ENCODE measurements at places on chromosomes 2 and 18.

- no peak for DNase-seq
Observed at GRCh38 chr2:113005030-113005509, at the start of gene IL36A. IL36A (plus strand) TSS chr2:113005459; CDS start chr2:113005872, 413 bp downstream.

- no peak for DNase-seq
Observed at GRCh38 chr2:45990131-45990530, 307.1 kb upstream of the EPAS1 start.

- DNase-seq = no peak
Observed at GRCh38 chr18:55435592-55435991, 152.4 kb downstream of the TCF4 start.

DNA sequence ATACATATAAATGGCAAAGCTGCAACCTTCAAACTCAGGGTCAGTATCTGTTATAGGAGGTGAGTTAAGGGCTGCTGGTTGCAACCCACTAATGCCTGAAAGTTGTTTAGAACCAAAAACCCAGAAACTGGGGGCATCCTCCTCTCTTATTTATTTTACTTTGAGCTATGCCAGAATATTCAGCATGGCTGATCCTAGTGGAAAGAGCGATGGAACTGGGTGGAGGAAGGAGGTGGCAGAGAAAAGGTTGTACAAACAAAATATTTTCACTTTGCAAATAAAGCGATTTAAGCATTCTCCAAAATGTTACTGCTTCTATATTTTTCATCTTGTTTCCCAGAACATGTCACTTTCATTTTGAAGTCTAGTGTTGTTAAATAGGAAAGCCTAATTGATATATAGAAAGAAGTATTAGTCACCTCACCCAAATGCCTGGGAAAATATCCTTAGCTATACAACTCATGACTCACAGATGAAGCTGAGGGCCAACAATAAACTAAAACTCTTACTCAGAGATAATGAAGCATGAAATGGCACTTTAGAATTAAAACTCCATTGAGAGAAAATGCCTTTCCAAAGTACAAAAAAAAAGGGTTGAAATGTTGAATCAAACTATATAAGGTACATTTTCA, 251.4 kb upstream of the UBE2E3 start:
- DNase-seq = no peak

- no peak for DNase-seq
Observed at GRCh38 chr2:112648081-112648480, 2.3 kb downstream of the SLC20A1 start.

DNA sequence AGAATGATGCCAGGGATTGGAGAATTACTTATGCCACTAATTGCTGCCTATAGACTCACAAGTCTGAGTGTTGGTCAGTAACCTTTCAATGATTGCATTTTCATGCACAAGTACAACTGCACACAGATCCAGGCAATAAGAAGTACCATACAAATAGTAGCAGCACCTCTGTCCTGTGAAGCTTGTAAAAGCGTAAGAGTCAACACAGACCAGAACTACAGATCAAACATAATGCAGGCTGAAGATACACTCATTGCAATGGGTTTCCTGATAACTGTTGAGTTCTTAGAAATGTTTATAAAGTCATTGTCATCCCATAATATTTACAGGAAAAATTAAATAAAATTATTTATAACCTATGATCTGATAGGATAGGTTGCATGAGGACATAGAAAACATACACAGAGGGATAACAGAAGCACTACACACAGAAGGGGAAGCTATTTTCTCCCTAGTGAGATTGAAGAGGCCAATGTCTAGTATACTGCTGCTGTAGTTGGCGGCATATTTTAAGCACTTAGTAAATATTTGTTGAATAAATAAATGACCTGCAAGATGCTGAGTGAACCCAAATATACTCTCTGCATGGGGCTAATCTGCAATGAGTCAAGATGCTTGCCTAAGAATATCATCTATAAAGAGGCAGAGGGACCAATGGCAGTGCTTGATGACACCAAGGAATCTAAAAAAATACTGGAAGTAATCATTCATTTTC, 5.7 kb upstream of the PIK3C3 start:
- DNase-seq = no peak

DNA sequence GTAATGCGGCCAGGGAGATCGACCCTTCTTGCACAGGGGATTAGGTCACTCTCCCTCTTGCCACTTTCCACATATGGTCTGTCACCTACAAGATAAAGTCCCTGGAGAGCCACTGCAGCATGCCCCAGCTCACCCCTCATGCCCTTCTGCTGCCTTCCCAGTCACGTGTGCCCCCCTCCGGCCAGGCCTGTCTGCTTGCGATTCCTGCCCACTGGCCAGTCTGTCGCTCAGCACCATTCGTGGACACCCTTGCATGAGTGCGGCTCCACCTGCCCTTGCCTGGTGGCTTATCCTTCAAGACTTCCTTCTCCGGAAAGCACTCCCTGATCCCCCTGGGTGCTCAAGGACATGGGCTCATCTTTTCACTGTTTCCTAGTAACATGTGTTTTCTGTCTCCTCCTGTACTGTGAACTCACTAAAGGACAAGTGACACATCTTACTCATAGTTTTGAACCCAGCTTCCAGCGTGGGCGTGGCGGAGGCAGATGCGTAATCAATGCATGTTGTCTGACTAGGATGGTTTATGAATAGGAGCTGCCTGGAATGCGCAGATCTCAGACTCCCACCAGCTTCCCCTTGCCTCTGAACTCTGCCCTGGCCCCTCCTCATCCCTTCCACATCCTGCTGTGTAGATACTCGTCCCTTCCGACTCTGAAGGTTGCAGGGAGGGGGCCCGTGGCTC, 7.8 kb upstream of the NT5DC4 start:
- DNase-seq = no peak

- DNase-seq = peak; percentile 9
Observed at GRCh38 chr2:46805401-46805951, 110.1 kb downstream of the MCFD2 start.

GRCh38 chr2:104849618-104850141, 4.2 kb upstream of the POU3F3 start:
- peak; percentile 45 for DNase-seq

DNA sequence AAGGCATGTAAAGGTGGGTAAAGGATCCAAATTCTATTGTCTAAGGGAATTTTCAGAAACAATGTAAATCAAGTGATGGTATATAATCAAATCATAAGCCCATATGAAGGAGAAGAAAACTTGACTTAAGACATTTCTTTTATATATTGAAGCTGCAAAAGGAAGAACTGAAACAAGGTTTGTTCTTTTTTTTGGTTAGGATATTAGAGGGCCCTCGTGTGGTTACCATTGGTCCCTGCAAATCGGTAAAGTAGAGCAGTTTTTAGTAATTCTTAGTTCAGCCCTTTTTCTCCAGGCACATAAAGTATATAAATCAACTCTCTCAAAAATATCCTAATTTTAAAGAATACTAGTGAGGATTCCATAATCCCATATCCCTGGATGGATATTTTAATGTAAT, 105.6 kb upstream of the STK17B start:
- peak; percentile 64 for DNase-seq

DNA sequence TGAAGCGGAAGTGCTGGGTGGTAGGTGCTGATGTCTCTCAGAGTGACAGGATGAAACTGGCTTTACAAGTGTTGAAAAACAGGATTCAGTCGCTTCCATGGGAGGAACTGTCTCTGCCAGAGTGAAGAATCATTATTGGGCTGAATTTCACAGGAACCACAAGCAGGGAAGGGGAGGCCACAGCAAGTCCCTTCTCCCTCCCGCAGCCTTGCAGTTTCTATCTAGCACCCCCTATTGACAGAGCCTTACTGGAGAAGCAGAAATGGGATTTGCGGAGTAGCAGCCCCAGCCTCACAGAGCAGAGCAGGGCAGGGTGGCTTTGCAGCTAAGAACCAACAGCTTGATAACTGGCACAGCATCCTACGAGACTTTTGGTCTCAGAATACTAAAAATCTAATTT, 33.3 kb upstream of the RMP24 start:
- no peak for DNase-seq

DNA sequence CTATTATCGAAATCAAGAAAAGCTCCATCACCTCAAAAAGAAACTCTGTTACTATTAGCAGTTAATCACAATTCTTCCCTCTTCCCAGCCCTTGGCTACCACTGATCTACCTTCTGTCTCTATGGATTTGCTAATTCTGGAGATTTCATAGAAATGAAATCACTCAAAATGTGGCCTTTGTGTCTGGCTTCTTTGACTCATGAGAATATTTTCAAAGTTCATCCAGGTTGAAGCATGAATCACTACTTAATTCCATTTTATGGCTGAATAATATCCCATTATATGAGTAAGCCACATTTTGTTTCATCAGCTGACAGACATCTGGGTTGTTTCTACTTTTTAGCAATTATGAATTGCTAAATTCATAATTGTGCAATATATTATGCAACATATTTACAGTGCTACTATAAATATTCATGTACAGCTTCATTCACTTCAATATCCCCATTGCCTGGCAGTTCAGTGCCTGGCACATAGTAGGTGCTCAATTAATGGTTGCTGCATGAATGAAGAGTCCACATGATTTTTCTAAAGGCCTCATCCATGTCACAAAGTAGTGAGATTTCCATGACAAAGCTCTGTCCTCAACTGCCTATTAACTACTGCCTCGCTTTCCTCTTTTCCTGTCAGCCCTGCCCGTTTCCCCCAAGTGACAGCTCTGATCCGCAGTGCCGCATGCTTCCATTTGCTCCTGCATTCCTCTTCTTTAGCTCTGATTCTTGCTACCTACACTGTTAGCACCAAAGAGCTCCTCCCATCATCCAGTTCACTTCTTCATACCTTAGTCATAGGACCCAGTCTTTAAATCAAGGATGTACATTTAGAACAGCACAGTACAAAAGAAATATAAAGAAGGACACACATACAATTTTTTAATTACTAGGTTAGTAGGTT, 32.8 kb downstream of the CCDC93 start:
- DNase-seq = no peak

DNA sequence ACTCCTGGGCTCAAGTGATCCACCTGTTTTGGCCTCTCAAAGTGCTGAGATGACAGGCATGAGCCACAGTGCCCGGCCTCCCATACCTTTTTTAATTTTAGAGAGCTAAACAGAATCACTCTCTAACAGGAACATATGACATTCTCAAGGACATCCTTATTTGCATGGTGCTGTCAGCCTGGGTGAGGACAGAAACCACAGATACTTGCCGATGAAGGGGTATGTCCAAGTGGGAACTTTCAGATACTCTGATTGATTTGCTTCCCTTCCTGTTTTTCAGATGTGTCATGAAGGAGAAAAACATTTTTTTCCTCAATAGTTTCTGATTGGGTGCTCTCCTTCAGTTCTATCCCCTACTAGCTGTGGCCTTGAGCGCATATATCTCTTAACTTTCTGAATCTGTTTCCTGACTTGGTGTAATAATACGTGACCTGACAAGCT, 49.6 kb downstream of the MYO3B start:
- DNase-seq = peak; percentile 14

DNA sequence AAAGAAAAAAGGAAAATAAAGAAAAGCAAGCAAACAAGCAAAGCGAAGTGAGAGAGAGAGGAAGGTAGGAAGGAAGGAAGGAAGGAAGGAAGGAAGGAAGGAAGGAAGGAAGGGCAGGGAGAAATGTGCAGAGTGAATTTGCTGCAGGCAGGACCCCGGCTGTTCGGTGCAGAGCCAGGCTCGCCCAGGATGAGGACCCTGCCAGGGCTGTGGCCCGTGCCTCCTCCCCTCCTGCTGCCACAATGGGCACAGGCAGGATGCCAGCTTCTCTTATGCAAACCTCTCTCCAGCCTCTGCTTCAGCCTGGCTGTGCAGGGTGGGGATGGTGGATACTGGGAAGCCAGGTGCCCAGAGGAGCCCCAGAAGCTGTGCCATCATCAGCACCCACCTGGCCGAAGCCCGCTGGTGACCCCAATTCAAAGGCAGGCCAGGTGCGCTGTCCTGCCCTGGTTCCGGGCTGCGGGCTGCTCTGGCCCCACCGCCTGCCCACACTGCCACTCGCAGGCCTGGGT, 3.2 kb downstream of the GPR17 start:
- no peak for DNase-seq

DNA sequence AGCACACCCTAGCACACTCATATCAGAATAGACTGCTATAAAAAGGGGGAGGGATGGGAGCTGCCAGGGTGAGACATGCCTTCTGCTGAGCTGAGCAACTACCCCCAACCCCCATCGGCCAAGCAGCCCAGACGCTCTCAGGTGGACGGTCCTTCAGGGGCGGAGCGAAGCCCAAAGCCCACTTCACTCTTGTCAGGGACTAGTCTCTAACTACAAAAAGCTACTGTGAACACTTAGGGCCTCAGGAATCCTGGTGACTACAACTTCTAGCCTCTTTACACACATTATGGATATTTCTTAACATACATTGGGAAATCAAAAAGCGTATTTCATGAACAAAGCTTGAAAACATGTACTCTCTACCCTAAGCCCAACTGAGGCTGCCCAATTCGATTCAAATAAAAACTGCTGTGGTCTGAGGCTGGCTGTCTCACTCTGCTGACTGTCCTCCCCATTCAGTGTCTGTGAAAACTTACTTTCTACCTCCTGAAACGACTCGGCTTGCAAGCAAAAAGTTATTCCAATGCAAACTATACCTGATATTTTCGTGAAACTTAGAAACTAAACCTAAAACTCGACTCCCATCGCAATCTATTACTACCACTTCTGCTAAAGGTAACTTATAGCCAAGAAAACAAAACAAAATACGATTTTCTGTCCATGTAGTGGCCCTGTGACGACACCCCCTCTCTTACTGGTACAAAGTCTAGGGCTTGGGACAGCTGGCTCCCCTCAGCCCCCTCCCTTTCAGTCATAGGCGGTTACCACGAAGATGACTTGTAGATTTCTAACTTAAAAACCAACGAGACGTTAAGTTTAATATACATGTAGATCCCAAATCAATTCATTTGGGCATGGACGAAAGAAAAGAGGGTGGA, 1.2 kb downstream of the SERTAD2 start:
- DNase-seq = no peak

DNA sequence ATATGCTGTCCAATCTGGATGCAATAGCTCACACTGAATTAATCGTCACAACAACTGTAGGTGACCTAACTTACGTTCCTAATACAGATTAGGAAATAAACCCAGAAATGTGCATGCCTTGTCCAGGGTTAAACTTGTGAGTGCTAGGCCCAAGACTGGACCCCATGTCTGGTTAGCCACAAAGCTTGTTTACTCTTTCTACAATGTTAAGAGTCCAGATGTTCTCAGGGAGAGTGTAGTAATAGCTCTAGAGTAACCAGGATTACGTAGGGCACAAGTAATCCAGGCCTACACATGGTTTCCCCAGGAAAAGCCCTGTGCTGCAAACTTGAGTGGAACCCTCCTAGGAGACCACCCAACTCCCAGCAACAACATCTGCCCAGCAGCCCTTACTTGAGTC, 26.2 kb downstream of the TRIB2 start:
- DNase-seq = no peak

DNA sequence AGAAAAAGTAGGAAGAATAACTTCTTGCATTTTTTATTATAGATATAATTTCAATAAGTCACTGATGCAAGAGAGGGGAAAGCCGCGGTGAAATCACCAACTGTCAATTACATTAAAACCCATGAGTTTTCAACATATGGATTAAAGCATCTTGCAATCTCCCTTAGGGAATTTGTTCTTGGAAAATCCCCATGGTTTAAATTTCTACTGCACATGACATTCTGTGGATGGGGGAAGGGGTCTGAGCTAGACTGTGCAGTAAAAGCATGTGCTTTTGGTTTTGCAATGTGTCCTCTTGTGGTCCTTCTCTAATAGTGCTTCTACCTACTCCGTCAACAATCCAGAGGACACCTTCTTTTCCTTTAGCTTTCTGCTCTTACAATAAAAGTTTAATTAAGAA, 894.0 kb downstream of the DCDC2C start:
- no peak for DNase-seq

All from GM10248 (cell line).